ENCODE measurements at places on chromosomes 5 and 9.

DNA sequence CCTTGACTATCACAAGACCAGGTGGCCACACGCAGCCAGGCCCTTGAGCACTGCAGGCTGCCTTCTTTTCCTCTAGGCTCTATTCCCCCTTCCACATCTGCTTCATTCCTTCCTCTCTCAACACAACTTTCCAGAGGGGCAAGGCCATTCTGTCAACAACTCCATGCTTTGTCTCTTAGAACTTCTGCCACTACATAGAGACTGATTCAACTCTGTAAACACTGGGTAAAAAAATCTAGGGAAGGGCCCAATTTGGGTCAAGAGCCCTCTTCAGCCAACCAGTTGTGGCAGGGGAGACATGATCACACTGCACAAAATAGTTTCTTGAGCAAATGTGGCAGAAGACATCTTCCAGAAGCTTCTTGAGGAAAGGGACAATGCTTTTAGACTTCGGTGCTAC, 55.6 kb downstream of the ATPSCKMT start:
- no peak for DNase-seq

DNA sequence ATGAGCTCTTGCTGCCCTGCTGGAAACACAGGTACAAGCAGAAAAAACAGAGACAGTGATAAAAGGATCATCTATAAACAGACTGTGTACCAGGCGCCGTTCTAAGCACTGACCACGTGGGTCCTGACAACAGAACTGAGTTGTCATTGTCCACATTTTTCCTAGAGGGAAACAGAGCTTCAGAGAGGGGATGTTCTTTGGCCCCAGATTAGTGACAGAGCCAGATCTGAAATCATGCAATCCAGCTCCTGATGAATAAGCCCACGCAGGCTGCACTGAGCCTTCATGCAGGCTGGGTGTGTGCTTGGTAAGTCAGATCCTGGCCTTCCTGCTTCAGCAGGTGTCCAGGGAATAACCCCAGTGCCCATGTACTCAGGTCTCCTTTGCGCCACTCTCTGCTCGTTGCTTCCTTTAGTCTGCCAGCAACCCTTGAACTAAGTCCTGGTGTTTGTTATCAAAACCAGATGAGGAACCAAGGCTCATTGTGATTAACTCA, 22.8 kb upstream of the TCF7 start:
- DNase-seq = no peak

- DNase-seq = peak; percentile 51
Measured at GRCh38 chr5:10860645-10861422, 99.8 kb upstream of the DAP start.

GRCh38 chr5:171610686-171611085, 174.9 kb upstream of the SMIM23 start:
- no peak for DNase-seq

All from HCEC 1CT (cell line).